ENCODE measurements at places on chromosomes 12 and 14. TPM values are rescaled to one million over a fixed set of nuclear protein-coding genes. Genes with fewer than 3 reads are reported as not detected.
A peak's percentile ranks its signal among the peaks of the same experiment; 100 is the strongest.

ACSS3 gene
- total RNA-seq = 1.9 TPM

AHNAK2 gene
- total RNA-seq = 58.0 TPM

WIF1 gene
- not detected for total RNA-seq

MANSC4 gene
- not detected for total RNA-seq

TEX52 gene
- not detected for total RNA-seq

MSI1 gene
- total RNA-seq = not detected

STAC3 gene
- 1.3 TPM for total RNA-seq

KCNH3 gene
- total RNA-seq = not detected

CMKLR1 gene
- 2.9 TPM for total RNA-seq

PRH2 gene
- not detected for total RNA-seq

KRT8 gene
- 5.5 TPM for total RNA-seq

CLEC2B gene
- 7.2 TPM for total RNA-seq

TMPRSS12 gene
- not detected for total RNA-seq

DNA sequence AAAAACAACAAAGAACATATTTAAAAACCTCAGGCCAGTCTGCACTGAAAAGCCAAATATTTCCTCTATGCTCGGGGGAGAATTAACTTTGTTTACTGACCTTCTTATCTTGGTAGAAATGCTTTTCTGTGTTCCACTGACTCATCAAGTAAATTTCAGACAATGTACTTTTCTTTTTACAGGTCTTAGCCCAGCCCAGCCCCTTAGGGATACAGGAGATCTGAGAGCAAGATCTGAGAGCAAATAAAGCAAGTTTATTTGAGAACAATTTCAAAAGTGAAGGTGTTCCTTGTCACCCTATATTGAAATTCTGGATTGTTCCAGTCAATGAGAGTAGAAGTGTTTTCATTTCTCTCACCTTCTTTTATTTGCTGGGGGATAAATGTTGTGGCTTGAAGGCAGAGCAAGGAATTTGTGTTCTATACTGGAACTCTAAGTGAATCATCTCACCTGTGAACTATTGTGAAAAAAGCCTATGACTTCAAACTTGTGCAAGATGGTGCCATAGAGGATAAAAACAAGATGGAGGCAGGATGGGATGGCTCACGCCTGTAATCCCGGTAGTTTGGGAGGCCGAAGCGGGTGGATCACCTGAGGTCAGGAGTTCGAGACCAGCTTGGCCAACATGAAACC lies 7.9 kb upstream of the GPRC5A start:
- DNase-seq = peak; percentile 35

- peak; percentile 75 for DNase-seq
These were observed 33.6 kb upstream of the PLEKHA5 start for GRCh38 chr12:19095756-19096480.

DNA sequence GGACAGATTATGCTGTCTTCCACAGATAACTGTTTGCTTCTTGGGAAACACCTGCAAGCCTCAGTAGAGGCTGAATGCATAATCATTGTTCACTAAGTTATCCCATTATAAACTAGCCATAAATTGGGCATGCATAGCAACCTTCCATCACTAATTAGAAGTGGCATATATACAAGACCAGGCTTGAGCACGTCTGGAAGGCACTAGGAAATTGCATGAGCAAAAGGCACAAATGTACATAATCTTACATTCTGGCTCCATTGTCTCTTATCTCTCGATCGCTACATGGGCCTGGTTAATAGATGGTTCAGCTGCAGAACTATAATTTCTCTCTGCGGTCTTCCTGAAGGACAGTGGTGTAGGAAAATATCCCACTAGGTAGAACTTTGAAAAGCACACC lies 679.2 kb downstream of the RPL10L start:
- DNase-seq = no peak

- DNase-seq = no peak
These were observed 11.5 kb downstream of the CBLN3 start for GRCh38 chr14:24417832-24418491.

DNA sequence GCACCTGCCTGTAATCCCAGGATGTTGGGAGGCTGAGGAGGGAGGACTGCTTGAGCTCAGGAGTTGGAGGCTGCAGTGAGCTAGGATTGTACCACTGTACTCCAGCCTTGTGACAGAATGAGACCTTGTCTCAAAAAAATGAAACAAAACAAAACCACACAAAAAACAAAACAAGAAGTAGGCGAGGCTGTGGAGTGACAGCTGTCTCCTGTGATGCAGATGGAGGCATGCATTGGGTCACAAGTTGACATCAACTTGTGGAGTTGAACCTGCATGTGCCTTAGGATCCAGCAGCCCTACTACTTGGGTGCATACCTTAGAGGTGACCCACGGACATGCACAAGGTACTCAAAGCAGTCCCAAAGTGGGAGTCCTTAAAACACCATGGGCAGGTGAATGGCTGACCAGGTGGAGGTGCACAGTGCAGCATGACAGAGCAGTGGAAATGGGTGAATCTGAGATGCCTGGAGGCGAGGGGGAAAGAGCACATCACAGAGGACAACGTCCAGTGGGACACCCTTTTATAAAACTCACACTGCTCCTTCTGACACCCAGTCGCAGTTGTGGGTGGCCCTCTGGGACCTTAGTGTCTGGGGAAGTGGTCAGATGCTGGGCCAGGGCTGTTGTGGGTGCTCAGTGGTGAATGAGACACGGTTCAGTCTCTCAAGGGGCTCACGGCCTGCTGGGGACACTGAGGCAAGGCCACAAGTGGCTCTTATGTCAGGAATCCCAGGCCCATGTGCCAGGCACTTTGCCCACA lies 12.7 kb downstream of the PLBD2 start:
- DNase-seq = no peak

- DNase-seq = no peak
These were observed 14.1 kb downstream of the PRKAB1 start for GRCh38 chr12:119681728-119682638.

- DNase-seq = no peak
These were observed 28.8 kb downstream of the VCPKMT start for GRCh38 chr14:50087341-50088116.

DNA sequence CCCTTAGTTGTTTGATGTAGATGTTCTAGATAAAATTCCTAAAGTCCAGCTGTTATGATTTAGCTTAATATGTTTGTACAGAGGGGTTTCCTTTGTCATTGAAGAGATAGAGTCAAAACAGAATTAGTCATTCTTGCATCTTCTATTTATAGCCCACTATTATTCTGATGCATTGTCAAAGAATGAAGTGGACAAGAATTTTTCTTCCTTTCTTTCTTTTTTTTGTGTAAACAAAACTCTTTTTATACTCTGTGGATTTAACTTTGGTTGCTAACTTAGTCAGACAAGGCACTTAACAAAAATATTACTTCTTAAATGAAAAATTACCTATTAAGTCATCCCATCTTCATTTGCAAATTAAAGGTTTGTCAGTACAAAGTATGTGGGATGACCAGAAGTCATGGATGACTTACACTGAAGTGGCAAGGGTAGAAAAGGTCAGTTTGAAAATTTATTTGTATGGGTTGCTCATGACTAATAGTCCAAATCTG lies 215.6 kb upstream of the DDHD1 start:
- DNase-seq = peak; percentile 87

GRCh38 chr12:47950856-47951468 lies 12.4 kb upstream of the TMEM106C start:
- DNase-seq = peak; percentile 39

- peak; percentile 88 for DNase-seq
These were observed 601 bp downstream of the ZNF839 start for GRCh38 chr14:102320033-102320660.

DNA sequence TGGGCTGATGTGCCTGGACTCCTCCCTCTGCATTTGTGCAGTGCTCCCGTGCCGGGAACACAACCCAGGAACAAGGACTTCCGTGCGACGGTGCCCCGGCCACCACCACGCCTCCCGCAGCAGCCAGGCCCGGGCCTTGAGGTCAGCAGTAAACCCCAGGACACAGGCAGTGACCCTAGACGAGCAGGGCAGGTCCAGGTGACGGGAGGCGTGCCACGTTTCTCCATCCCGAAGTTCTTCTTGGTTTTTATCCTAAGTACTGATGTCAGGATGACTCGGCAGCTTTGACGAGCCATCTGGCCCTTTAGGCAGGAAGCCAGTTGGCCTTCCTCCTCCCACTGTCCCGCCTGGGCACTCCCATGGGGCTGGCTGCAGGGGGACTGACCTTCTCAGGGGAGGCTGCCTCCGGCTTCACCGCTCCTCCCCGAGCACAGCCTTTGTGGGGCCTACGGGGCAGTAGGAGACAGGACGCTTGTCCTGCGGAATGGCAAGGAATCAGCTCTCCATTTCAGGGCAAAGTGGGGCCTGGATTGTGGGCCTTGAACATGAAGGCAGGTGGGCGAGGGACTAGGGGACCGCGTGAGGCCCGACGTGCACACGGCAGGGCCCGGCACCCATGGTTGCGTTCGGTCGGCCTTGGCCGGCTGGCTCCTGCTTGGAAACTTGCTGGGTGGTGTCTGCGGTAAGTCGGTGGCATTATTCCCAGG lies 94.1 kb downstream of the FBXL14 start:
- peak; percentile 87 for DNase-seq

GRCh38 chr14:101112351-101113107 lies 209.0 kb upstream of the RTL1 start:
- no peak for DNase-seq

GRCh38 chr12:65656891-65657351 lies 167.4 kb upstream of the HMGA2 start:
- DNase-seq = peak; percentile 96

- DNase-seq = peak; percentile 82
These were observed 151.7 kb upstream of the FUT8 start for GRCh38 chr14:65260786-65261185.

GRCh38 chr12:108352591-108352990 lies 13.5 kb upstream of the CMKLR1 start:
- no peak for DNase-seq

DNA sequence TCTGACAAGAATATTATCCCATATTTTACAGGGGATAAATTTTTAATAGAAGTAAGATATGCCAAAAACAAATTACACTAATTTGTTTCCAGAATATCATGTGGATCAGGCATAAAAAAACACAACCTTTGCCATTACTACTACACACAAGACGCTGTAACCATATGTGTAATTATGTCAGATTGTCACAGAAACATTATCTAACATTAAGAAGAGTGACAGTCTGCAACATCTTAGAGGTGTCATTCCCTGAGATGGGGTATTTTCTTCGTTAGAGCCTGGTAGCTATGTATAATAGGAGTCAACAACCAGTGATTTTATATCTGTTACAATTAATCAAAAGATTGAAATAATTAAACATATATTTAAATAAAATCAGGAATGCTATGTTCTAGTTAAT lies 518.9 kb downstream of the RERGL start:
- no peak for DNase-seq

DNA sequence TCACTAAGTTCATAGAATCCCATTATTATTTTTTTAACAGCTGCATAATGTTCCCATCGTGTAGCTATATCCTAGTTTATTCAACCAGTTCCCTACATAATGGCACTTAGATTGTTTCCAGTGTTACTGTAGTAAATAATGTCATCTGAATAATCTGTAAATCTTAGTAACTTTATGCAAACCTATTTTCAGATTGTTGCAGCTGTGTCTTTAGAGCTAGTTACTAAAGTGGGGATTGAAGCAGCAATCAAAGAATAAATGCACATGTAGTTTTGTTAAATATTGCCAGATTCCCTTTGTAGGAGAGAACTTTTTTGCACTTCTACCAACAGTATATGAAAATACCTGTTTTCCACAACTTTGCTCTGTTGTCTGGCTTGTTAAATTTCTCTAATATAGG lies 13.1 kb downstream of the ARID2 start:
- no peak for DNase-seq

DNA sequence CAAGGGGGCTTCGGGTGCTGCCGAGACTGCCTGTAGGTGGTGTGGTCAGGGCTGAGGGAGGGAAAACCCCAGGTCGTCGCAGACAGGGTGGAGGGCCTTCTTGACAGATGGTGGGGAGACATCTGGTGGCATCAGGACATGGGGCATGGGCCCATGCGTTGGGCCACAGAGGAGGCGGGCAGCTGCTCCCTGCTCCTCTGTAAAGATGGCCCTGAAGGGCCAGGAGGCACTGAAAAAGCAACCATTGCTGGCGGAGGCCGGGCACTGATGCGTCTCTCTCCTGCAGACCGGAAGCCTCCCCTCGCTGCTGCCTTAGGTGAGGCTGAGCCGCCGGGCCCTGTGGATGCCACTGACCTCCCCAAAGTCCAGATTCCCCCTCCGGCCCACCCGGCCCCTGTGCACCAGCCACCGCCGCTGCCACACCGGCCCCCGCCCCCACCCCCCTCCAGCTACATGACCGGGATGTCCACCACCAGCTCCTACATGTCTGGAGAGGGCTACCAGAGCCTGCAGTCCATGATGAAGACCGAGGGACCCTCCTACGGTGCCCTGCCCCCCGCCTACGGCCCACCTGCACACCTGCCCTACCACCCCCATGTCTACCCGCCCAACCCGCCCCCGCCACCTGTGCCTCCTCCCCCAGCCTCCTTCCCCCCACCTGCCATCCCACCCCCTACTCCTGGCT lies 28.8 kb downstream of the CCNK start:
- DNase-seq = no peak

Data from GM23248 (cell line).